ENCODE measurements at places on chromosomes 2 and 18. TPM values are rescaled to one million over a fixed set of nuclear protein-coding genes. Genes with fewer than 3 reads are reported as not detected.

The UPP2 gene
- not detected for total RNA-seq

- DNase-seq, result no peak
These were observed 84.1 kb downstream of the NDUFA10 start for GRCh38 chr2:239940861-239941570.

GRCh38 chr2:64718250-64718885 lies 64.7 kb upstream of the SERTAD2 start:
- DNase-seq, result no peak

- DNase-seq, result no peak
These were observed 200.3 kb downstream of the PDE11A start for GRCh38 chr2:177872286-177872685.

GRCh38 chr2:66435549-66435875 lies 587 bp downstream of the MEIS1 start:
- no peak for DNase-seq
